Suppressor macrophage (primary cell): ENCODE measurements at places on chromosomes 2 and 18.
A peak's percentile ranks its signal among the peaks of the same experiment; 100 is the strongest.

GRCh38 chr2:88832311-88832991 is 141.0 kb downstream of the RPIA start:
- no peak for DNase-seq

- DNase-seq, result no peak
Measured at GRCh38 chr2:112915300-112916144, 4.6 kb downstream of the IL37 start.

- DNase-seq, result peak; percentile 72
Measured at GRCh38 chr2:111209045-111209514, 88.4 kb downstream of the BCL2L11 start.

DNA sequence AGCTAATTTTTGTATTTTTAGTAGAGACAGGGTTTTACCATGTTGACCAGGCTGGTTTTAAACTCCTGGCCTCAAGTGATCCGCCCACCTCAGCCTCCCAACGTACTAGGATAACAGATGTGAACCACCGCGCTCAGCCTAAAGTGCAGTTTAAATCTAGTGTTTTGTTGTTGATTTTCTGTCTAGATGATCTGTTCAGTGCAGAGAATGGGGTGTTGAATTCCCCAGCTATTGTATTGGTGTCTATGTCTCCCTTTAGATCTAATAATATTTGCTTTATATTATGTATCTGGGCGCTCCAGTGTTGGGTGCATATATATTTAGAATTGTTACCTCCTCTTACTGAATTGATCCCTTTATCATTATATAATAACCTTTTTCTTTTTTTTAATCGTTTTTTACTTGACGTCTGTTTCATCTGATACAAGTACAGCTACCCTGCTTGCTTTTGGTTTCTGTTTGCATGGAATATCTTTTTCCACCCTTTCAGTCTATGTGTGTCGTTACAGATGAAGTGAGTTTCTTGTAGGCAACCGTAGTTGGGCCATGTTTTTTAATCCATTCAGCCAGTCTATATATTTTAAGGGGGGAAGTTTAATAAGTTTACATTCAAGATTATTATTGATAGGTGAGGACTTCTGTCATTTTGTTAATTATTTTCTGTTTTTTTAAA is 34.3 kb downstream of the GALM start:
- DNase-seq, result no peak

GRCh38 chr2:153115141-153115540 is 363.4 kb downstream of the RPRM start:
- DNase-seq, result no peak

DNA sequence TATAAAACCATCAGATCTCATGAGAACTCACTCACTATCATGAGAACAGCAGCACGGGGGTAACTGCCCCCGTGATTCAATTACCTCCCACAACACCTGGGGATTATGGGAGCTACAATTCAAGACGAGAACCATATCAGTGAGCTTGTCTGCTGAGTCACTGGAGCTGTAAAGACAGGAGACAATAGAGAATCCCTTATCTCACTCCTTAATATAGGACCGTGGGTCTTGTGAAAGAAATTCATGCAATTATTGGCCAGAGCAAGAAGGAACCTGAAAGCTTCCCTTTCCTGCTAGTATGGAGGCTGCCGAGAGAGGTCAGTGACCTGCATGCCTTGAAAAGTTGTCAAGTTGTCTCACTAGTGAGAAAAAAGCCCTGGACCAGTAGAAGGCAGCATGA is 9.5 kb upstream of the TNFAIP6 start:
- peak; percentile 39 for DNase-seq

DNA sequence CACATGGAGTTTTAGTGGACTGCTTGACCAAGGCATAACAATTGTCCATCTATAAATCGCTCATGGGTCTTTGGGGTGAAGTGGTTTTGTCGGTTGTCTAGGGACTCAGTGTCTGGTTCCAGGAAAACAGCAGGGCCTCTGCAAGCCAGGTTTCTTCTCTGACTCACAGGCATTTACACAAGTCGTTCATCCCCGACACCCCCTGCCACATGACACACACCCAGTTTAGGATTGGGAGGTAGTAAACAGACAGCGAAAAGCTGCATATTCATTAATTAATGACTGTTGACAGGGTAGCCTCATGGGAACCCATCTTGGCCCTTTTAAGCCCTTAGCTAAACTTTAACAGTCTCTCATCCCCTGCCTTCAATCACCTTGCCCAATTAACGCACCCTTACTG is 194.8 kb upstream of the ACVR2A start:
- DNase-seq, result no peak

GRCh38 chr18:52582516-52582915 is 242.5 kb downstream of the DCC start:
- no peak for DNase-seq

- no peak for DNase-seq
Measured at GRCh38 chr2:121014876-121015275, 270.1 kb downstream of the TFCP2L1 start.

DNA sequence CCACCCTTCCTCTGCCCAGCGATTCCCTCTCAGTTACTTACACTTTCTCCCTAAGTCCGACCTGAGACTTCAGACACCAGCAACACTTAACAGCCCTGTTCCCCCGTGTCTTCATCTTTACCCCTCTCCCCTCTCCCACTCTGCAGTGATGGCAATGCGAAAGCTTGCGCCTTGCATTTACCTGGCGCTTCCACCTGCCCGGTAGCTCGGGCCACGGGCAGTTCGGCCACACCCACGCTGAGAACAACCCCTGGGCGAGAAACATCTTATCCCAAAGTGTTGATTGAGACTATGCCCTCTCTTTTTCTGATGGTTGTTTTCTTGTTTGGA is 558 bp downstream of the DNAJC10 start:
- DNase-seq, result peak; percentile 5

DNA sequence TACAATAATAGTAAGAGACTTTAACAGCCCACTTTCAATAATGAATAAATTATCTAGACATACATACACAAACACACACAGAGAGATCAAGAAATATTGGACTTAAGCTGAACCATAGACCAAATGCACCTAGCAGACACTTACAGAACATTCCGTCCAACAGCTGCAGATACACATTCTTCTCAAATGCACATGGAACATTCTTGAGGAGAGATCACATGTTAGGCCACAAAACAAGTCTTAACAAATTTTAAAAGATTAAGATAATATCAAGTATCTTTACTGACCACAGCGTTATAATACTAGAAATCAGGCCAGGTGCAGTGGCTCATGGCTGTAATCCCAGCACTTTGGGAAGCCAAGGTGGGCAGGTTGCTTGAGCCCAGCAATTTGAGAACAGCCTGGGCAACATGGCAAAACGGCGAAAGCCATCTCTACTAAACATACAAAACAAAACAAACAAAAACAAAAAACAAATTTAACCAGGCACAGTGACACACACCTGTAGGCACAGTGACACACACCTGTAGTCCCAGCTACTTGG is 7.4 kb downstream of the CERKL start:
- DNase-seq, result no peak

DNA sequence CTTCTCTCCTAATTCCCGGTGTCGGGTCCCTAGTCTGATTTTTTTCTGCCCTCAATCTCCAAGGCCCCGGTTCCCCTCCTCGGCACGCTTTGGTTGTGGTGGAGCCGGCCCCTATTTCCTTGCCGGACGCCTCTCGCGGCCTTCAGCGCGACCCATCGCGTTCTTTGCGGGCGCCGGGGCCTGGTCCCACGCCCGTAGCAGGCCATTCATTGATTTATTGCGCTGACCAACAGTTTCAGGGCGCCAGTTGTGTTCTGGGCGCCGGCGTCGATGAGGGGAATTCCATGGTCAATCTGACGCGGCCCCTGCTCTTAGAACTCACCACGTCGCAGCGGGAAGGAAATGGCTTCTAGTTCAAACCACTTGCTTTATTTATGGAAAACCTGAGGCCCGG is 396 bp downstream of the CNOT9 start:
- peak; percentile 78 for DNase-seq

DNA sequence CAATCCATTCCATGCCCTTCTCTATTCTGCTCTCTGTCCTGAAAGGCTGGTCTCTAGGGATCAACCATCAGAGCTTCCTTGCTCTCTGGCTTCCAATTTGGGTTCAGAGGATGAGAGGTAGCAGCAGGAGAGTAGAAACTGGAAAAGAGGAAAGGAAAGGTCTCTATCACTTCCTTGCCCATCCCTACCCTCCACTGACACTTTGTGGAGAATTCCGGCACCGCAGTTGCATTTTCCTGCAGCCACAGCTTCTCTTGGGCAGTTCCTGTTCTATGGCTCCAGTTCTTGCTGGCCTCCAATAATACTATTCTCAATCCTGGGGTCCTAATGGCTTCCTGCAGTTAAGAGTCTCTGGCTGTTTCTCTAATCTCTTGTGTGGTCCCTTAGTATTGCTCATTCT is 13.3 kb upstream of the IMPACT start:
- peak; percentile 17 for DNase-seq

DNA sequence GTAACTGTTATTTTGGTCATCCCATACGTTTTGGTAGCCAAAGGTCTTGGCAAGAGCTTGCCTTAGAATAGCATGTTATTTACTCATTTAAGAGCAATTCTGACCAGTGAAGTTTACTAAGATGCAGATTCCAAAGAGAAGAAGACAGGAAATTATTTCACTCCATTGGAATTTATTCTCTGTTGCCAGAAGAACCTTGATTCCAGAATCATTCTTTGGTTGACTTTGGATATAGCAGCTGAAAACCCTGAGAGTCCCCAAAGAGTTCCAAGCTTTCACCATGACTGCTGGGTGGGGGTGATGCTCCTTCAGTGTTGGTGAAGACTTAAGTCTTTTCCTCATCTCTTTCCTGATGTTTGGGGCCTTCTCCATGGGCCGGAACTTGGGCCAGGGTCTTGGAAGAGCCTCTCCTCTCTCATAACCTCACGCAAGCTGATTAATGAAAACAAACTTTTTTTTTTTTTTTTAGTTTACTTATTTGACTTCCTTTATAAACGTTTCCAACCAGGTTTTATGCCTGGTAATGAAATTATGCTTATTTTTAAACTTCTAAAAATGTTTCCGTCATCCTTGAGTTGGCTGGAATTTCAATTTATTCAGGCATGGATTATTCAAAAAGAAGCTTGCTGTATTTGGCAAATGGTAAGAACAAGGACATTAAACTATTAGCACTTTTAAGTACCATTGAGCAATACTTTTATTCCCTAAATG is 192.0 kb downstream of the MTX2 start:
- DNase-seq, result no peak

GRCh38 chr2:200050921-200051610 is 95.7 kb downstream of the MAIP1 start:
- DNase-seq, result no peak

DNA sequence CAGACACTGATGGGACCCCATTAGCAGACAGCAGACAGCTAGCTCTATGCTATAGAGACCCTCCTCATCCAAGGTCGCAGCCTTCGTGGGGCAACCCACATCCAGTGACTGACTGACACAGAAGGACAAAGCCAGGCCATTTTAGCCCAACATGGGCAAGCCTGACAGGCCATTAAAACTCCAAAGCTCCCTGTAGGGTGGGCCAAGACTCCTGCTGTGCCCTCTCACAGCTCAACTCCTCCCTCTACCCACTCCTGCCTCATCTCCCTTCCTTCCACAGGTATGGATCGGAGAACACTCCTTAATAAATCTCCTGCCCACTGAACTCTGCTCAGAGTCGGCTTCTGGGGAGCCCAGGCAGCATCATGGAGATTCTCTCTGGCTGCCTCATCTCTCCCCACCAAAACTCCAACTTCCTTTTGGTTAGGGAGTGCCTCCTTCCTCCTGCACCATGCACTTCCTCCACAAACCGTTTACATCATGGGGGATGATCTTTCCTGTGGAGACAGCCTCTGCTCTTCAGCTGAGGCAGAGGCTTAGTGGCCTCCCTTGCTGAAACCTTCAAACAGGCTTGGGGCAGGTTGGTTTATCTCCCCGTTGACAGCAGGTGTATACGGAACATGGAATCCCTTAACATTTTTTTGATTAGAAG is 86.5 kb downstream of the ACTR3 start:
- peak; percentile 50 for DNase-seq

DNA sequence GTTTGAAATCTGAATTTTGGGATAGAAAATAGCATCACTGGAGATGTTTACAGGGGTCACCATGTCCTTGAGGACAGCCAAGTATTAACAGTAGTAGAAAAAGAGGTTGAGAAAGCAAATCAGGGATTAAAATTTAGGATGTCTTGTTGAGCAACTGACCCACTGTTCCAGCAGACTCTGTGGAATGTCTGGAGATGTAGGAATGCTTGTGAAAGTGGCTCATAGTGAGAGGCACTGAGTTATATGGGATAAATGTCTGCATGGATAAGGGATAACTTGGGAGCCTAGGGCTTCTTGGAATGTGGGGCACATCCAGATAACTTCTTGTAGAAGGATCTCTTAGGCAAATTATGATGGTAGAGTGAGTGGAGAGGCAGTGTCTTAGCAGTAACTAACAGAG is 495.0 kb downstream of the TMX3 start:
- no peak for DNase-seq

- DNase-seq, result peak; percentile 91
Measured at GRCh38 chr2:219552382-219553167, 8.7 kb downstream of the TMEM198 start.

DNA sequence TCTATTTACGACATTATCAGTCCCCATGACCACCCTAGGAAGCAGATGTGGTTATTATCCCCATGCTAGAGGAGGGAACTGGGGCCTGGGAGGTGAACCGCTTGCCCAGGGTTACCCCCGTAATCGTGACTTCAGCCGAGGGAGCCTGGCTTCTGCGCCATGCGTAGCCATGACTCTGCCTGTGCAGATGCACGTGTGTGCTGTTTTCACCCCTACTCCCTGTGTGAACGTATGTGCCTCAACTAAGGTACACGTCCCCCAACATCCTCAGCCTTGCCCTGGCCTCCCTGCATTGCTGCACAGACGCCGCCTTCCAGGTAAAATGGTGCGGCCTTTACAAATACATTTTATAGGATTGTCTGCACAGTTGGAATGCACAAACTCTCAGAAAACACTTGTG is 40.2 kb downstream of the LPIN1 start:
- DNase-seq, result no peak

DNA sequence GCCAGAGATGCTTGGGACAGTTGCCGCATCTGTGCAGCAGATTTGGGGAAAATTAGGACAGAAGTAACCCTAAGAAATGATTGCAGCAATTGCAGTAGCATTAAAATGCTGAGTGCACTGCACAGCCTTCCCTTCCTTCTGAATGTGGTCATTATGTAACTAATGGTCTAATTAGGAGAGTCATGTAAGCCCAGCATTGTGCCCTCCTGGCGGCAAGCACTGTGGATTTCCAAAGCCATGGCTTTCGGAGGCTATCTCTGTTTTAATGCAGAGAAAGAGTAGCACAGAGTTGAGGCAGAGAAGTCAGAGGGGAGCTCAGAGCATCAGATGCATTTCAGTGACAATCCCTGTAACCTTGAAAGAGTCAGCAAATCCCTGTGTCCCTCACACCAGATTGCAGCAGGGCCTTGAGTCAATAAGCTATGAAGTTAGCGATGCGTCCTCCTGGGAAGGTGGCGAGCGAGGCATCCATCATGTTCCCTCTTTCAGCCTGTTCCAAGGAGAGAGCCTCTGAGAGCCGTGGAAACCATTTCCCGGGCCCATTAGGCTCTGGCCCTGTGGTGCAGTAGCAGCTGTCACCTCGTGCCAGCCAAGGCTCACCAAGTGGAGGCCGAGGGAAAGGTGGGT is 307.2 kb downstream of the FBXO15 start:
- DNase-seq, result no peak

GRCh38 chr2:1964659-1965058 is 220.3 kb upstream of the PXDN start:
- no peak for DNase-seq
